ENCODE measurements at places on chromosomes 6 and 20. TPM values are rescaled to one million over a fixed set of nuclear protein-coding genes. Genes with fewer than 3 reads are reported as not detected.

- H3K27me3 ChIP-seq: no peaks in the 10 kb centered on the region
- peaks cover 3% of the 10 kb centered on the region for H3K36me3 ChIP-seq
- H3K4me3 ChIP-seq: no peak overlapping the region
- H3K4me1 ChIP-seq: no peaks in the 10 kb centered on the region
Observed at GRCh38 chr6:5384276-5384675, 123.0 kb downstream of the FARS2 start.

GRCh38 chr6:169176361-169176991 lies 77.2 kb downstream of the THBS2 start:
- no peaks in the 10 kb centered on the region for H3K36me3 ChIP-seq
- H3K27ac ChIP-seq: no peak overlapping the region
- H3K27me3 ChIP-seq: no peaks in the 10 kb centered on the region
- peaks cover 21% of the 10 kb centered on the region for H3K4me1 ChIP-seq
- no peak overlapping the region for H3K4me3 ChIP-seq

- no peak overlapping the region for H3K27ac ChIP-seq
- DNase-seq: no peak
- H3K4me3 ChIP-seq: no peak overlapping the region
- H3K27me3 ChIP-seq: no peaks in the 10 kb centered on the region
- H3K4me1 ChIP-seq: no peaks in the 10 kb centered on the region
Observed at GRCh38 chr6:139475241-139475640, 100.8 kb upstream of the CITED2 start.

The DPPA5 gene
- total RNA-seq: not detected

DNA sequence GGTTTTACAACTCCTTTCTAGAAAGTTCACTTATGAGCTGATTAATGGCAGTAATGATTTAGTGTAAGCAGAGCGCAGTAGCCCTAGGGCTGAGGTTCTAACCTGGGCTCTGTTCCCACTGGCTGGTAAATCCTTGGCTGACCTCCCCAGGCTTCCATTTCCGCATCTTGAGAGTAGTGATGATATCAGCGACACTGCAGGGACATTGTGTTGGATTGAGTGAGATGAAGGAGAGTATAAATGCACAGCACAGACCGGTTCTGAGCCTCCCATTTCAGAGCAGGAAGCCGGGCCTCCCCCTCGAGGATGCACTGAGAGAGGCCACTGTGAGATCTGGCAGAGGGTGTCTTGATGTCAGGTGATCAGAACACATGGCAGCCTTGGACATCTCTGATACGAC lies 477.2 kb upstream of the SULF2 start:
- H3K4me3 ChIP-seq: no peak overlapping the region
- H3K4me1 ChIP-seq: no peaks in the 10 kb centered on the region
- no peaks in the 10 kb centered on the region for H3K27me3 ChIP-seq
- H3K27ac ChIP-seq: no peak overlapping the region
- no peak for DNase-seq

DNA sequence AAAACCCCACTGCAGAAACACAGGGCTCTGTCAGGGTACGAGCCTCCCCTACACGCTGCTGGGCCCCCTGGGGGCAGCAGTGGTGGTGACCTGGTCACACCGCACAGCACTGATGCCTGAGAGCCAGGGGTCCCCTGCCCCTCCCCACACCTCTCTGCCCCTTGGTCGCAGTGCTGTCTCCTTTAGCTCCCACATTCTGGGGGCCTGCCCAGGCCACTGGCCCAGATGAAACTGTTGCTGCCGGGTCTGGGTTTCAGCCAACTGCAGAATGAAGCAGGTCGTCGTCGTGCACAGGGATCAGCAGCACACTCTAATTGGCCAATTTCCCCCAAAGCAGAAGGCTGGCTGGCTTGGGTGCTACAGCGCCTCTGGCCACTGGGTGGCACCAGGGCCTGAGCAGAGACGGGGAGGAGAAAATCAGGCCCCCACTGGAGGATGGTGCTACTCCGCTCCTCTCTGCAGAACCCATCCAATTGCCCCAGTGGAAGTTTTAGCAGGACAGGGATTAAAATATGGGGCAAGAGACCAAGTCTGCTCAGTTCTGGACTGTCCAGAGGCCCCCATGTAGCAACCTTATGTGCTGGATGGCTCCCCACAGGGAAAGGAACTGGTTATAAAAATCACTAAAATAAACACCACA lies 26.1 kb downstream of the DIDO1 start:
- H3K4me3 ChIP-seq: no peak overlapping the region
- no peak overlapping the region for H3K27ac ChIP-seq
- H3K27me3 ChIP-seq: no peaks in the 10 kb centered on the region
- peak; percentile 49 for DNase-seq

The TBXT gene
- not detected for total RNA-seq

DNA sequence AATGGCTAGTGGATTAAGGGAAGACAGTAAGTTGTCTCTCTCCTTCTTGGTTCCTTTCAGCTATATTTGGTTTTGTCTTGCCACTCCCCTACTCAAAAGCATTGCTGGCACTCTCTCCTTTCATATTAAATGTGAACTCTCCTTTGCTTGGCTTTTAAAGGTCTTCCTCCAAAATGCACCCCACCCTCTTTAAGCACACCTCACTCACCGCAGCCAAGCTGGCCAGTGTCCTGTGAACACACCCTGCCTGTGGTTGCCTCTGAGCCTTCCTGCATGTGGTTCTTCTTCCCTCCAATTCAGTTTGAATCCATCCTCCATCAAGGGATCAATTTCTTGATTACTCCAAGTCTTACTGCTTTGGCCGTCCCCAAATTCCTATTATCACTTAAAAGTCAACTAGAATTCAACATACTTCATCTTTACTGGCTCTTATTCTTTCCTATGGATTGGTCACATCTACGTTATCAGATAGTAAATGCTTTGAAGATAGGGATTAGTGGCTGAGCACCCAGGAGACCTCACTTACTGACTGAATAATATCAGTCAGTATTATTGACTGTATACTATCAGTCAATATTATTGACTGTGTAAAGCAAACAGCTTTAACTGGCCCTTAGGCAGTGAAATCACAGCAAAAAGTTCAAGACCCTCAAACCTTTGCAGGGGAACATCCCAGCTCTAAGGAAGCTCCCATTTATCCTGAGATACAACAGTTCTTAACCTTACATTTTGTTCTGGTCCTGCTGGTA lies 41.6 kb upstream of the SPDEF start:
- no peaks in the 10 kb centered on the region for H3K27me3 ChIP-seq
- no peaks in the 10 kb centered on the region for H3K36me3 ChIP-seq
- DNase-seq: no peak
- no peak overlapping the region for H3K4me3 ChIP-seq
- H3K27ac ChIP-seq: peak overlapping the region; percentile 26
- no peaks in the 10 kb centered on the region for H3K4me1 ChIP-seq

DNA sequence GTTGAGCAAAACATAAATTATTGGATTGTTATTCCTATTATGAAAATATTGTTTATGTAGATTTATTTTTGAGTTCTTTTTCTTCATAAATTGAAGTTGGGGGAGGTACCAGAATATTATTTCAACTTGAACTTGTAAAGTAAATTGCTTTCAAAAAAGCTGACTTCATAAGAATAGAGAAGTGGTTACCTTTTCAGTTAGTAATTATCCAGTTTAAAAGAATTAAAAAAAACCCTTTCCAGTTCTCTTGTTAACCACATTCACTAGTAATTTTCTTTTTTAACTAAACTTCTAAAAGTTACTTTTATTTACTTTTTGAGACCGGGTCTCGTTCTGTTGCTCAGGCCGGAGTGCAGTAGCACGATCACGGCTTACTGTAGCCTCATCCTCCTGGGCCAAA lies 124.3 kb downstream of the CDKAL1 start:
- no peak for DNase-seq
- H3K4me3 ChIP-seq: no peak overlapping the region
- H3K27ac ChIP-seq: no peak overlapping the region
- no peaks in the 10 kb centered on the region for H3K36me3 ChIP-seq

GRCh38 chr6:129645830-129646579 lies 64.0 kb downstream of the ARHGAP18 start:
- H3K27ac ChIP-seq: peak overlapping the region; percentile 56
- H3K36me3 ChIP-seq: no peaks in the 10 kb centered on the region
- H3K27me3 ChIP-seq: no peaks in the 10 kb centered on the region
- no peak for DNase-seq

The RAET1L gene
- not detected for total RNA-seq

DNA sequence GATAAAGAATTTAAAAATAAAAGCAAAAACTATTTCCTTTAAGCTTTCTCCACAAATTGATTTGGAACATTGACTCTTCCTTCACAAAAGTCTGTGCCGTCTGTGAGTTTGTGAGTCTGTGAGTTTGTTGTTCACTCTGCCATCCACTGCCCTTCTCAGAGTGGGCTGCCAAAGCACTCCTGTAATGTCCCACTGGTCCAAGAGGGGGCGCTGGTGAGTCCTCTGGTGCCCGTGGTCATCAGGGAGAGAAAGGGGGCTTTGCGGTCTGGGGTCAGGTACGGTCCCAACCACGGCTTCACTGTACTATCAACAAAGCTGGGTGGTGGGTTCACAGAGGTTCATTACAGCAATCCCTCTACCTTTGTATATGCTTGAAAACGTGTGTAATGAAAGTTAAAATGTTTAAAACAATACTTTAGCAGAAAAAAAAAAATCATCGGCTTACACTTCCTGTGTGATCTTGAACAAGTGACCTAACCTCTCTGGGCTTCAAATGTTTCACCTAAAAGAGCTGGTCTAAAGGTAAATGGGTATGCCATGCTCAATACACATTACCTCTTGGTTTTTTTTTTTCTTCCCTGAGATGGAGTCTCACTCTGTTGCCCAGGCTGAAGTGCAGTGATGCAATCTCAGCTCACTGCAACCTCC lies 5.6 kb upstream of the ANKRD60 start:
- H3K27ac ChIP-seq: no peak overlapping the region
- no peaks in the 10 kb centered on the region for H3K36me3 ChIP-seq
- DNase-seq: peak; percentile 51
- no peaks in the 10 kb centered on the region for H3K4me1 ChIP-seq

DNA sequence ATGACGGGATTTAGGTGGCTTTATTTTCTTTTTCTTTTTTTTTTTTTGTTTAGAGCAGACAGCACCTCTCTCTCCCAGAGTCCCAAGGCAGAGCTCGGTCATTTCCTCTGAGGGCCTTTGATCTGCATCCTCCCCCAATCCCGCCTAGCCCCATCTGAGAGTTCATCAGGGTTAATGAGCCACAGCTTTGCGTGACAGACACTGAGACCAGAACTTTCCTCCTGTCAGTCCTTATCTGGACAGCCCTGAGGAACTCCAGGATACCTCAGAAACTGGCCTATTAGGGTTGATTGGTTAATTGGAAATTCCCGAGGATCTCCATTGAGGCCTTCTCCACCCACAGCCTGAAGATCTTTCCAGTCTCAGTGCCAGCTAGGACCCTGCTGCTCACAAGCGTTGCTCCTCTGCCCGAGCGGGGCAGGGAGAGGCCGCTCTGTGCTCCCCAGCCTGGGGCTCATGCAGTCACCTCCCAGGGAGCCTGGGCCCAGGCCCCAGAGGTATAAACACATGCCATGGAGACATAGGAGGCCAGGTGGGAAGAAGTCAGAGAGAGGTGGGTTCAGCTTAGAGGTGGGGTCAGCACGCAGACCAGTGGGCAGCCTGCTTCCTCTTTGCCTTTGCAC lies 1.4 kb upstream of the LRRN4 start:
- no peak overlapping the region for H3K4me3 ChIP-seq
- H3K27ac ChIP-seq: no peak overlapping the region
- no peak for DNase-seq
- peaks cover 3% of the 10 kb centered on the region for H3K4me1 ChIP-seq

- H3K4me1 ChIP-seq: no peaks in the 10 kb centered on the region
- H3K36me3 ChIP-seq: no peaks in the 10 kb centered on the region
- H3K27me3 ChIP-seq: no peaks in the 10 kb centered on the region
- H3K27ac ChIP-seq: no peak overlapping the region
Observed at GRCh38 chr6:130500693-130501092, 134.9 kb downstream of the TMEM200A start.

- no peaks in the 10 kb centered on the region for H3K27me3 ChIP-seq
- H3K4me1 ChIP-seq: no peaks in the 10 kb centered on the region
- DNase-seq: no peak
- no peak overlapping the region for H3K27ac ChIP-seq
- H3K4me3 ChIP-seq: no peak overlapping the region
Observed at GRCh38 chr6:47375426-47375825, 65.7 kb upstream of the TNFRSF21 start.

- H3K27me3 ChIP-seq: no peaks in the 10 kb centered on the region
- no peaks in the 10 kb centered on the region for H3K36me3 ChIP-seq
- H3K4me3 ChIP-seq: no peak overlapping the region
- H3K27ac ChIP-seq: no peak overlapping the region
- no peak for DNase-seq
Observed at GRCh38 chr6:26351544-26351953, 13.4 kb upstream of the BTN3A2 start.

The CD109 gene
- total RNA-seq: 7.8 TPM

GRCh38 chr20:41279546-41280225 lies 37.8 kb downstream of the ZHX3 start:
- DNase-seq: no peak
- no peak overlapping the region for H3K4me3 ChIP-seq
- no peaks in the 10 kb centered on the region for H3K36me3 ChIP-seq
- H3K4me1 ChIP-seq: peaks cover 7% of the 10 kb centered on the region
- H3K27me3 ChIP-seq: no peaks in the 10 kb centered on the region

The MCM8 gene
- total RNA-seq: 3.5 TPM

- H3K4me3 ChIP-seq: no peak overlapping the region
- no peaks in the 10 kb centered on the region for H3K36me3 ChIP-seq
- no peak for DNase-seq
- no peaks in the 10 kb centered on the region for H3K4me1 ChIP-seq
- no peaks in the 10 kb centered on the region for H3K27me3 ChIP-seq
- H3K27ac ChIP-seq: no peak overlapping the region
Observed at GRCh38 chr20:20343932-20344331, 24.0 kb upstream of the INSM1 start.

DNA sequence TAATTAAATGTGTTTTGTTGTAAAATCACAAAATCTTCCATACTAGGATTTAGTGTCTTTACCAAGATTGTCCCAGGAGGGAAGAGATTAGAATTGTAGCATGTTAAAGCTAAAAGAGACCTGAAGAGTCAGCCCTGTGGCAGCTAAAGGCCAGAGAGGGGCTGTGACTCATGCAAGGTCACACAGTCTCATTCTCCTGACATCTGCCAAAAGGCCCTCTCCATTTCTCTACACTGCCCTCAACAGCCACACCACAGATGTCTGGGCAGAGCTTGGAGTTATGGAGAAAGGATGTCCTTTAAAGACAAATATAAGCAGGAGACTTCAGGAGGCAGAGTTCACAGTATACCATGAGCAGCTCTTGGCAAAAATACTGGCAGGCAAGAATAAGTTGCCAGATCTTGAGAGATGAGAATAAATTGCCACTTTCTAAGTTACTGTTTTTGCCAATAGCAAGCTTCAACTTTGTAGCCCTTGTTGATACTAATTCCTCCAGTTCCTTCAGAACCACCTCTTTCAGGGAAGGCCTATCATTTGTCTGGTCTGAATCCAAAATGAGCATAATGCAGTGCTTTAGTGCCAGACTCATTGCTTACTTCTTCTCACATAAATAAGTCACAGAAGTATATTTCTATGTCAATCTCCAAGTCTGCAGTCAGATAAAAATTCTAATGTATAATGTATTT lies 41.7 kb downstream of the AKIRIN2 start:
- no peaks in the 10 kb centered on the region for H3K27me3 ChIP-seq
- no peak overlapping the region for H3K27ac ChIP-seq
- no peak for DNase-seq
- H3K36me3 ChIP-seq: no peaks in the 10 kb centered on the region
- H3K4me3 ChIP-seq: no peak overlapping the region
